ENCODE measurements at places on chromosomes 12 and 14.

GRCh38 chr14:68089146-68089731 is 269.7 kb downstream of the RAD51B start:
- DNase-seq: no peak

- DNase-seq: no peak
Observed at GRCh38 chr12:12716151-12716792, 896 bp upstream of the CDKN1B start.

DNA sequence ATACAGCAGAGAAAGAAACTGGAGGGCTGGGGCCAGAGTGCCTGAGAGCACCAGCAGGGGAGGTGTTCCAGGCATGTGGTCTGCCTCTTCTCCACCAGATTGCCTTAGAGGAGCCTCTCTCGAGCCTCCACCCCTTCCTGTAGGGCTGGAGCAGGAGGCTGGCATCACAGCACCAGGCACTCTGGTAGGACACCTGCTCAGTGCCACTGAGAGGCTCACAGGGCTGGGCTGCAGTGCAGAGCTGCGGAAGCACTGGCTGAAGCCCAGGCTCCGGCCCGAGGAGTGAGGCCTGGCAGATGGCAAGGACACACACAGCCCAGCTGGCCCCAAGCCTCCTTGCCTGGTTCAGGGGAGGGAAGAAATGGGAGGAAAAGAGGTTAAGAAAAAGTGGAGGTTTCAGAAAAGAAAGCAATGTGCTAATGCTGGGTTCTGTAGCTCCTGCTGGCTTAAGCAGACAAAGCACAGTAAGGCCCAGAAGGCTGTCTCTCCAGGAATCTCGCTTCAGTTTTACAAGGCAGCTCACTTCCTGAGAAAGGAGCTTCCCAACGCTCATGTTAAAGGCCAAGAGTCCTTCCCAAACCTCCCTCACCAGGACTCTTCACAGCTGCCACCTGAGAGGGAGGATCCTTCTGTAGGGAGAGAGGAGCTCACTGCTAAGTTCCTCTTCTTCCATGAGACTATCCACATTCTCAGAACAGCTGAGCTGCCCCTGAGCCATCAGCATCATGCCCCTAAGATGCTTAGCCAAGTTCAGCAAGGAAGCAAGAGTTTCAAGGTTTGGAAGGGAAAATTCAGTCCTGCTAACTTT is 23.8 kb downstream of the SPTB start:
- no peak for DNase-seq

DNA sequence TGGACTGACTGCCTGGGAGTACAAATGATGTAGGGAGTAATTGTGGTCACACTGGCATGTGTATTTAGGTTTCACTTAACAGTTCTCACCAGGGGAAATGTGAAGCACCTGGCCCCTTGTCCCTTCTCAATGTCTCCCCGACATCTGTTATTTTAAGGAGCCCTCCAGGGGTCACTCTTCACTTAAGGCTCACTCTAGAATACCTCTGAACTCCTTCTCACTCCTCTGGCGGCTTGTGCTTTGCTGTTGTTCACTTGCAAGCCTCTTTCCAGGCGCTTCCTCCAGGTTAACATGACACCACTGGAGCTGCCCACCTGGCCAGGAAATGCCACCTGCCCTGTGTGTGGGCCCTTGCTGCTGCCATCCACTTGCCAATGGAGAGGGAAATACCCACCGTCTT is 56.5 kb upstream of the GZMB start:
- no peak for DNase-seq

DNA sequence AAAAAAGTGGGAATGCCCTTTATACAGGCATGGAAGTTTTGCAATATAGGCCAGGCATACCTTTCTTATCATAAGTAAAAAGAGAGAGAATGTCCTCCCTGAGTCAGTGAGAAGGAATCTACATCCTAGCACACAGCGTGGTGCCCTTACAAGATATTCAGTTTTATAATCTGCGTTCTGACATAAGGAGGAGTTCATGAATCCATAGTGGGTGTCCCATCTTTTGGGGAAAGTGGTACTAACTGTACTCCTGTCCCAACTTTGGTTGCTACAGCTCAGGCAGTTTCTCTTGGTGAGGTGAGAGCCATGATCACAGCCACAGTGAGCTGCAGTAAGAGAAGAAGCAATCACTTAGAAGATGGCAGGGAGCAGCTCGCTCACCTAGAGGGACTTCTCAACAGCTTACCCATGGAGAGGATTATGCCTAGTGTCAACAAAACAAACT is 332.9 kb downstream of the BCAT1 start:
- DNase-seq: no peak

GRCh38 chr12:95687937-95688336 is 102.6 kb downstream of the NTN4 start:
- DNase-seq: no peak

- DNase-seq: no peak
Observed at GRCh38 chr12:19165451-19165850, 35.9 kb downstream of the PLEKHA5 start.

DNA sequence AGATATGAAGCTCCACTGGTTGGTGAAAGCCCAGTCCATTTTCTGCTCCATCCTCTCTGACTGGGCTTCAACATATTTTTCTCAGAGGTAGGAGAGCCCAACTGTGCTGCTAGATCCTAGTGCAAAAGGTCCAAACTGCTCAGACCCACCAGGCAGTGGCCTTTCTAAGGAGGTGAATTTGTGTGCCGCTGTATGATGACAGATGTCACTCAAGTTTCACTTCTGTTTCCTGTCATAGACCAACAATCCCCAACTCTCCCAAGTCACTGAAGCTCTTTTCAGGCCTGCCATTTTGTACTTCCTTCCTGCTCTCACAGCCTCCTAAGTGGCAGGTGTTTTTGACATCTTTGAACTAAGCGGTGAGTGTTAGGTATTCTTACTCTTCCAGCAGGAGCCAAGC is 16.4 kb upstream of the RNASE4 start:
- no peak for DNase-seq

DNA sequence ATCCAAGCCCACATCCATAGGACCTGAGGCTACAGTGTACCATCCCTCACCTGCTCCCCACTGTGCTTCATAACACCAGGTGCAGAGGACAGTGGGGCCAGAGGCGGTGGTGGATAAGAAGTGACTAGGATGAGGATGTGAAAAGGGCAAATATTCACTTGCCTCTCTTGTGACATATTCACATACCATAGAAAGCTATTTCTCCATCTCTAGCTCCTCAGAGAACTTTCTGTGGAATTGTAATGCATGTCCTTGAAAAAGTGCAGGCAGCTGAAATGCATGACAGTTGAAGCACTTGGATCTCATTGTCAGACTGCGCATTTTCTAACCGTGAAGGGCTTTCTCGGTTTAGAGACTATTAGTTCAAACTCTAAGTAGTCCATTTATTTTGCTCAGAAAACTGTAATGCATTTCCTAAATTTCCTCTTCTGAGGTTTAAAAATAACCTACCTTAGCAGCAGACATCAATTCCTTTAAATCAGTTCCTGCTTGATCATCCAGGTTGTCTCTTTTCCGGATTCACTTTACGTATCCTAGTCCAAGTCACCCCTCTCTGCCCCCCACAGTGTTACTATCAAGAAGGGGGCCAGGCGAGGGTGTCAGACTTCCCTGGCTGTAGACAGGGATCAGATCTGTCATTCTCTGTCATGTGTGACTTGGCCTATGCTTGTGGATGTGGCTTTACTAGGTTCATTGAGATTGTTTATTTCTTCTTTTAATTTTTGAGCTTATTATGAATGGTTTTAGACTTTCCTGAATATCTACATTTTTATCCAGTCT is 984.0 kb upstream of the TMEM132C start:
- DNase-seq: no peak

- DNase-seq: no peak
Observed at GRCh38 chr12:104602896-104603295, 146.1 kb downstream of the CHST11 start.
